Stimulated activated CD4-positive, alpha-beta T cell treated with anti-CD3 and anti-CD28 coated beads, Interleukin-2, amount 100 ng/mL, for 48 hours (primary cell): ENCODE measurements at places on chromosomes 2 and 18.

DNA sequence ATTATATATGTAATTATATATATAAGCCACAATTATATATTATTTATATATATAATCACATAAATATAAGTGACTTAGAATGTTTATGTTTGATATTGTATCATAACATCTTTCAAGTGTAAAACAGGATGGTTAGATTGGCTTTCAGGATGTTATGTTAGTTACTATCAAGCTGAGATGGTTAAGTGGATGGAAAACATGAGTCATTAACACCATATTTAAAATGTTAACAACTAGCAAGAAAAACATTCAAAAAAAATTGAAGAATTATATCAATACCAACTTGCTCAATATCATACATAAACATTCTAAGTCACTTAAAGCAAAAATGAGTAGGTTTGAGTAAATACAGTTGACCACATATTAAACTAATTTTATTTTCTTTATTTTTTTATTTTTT, 21.8 kb upstream of the RAB27B start:
- DNase-seq: no peak

- DNase-seq: no peak
These were observed 2.0 kb downstream of the KCTD1 start for GRCh38 chr18:26546170-26546874.

DNA sequence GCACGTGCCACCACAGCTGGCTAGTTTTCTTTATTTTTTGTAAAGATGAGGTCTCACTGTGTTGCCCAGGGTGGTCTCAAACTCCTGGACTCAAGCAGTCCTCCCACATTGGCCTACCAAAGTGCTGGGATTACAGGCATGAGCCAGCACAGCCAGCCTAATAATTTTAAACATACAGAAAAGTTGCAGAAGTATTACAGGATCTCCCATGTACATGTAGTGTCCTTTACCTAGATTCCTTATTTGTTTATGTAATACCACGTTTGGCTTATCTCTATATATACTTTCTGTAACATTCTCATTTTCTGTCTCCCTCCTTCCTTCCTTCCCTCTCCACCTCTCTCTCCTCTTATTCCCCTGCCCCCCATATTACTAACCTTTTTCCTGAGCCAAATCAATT, 41.7 kb downstream of the PPM1B start:
- DNase-seq: no peak

- no peak for DNase-seq
These were observed 3.9 kb downstream of the INPP4A start for GRCh38 chr2:98448441-98449145.

GRCh38 chr2:155424518-155424917, 726.0 kb downstream of the KCNJ3 start:
- no peak for DNase-seq

GRCh38 chr2:109028738-109029489, 39.9 kb upstream of the EDAR start:
- DNase-seq: no peak

DNA sequence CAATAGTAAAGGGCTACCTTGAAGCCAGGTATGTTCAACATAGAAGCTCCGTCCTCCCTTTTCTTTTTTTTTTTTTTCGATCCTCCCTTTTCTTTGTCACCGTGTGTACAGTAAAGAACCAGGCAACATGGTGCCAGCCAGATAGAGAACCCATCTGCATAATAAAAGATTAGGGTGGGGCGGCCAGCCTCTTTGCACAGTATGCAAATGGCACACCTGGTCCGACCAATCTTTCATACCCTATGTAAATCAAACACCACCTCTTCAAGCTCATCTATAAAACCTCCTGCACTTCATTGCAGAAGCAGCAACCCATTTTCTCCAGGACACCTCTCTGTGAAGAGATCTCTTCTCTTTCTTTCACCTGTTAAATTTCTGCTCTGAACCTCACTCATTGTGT, 7.3 kb upstream of the WDR33 start:
- DNase-seq: no peak
